ENCODE measurements at places on chromosomes 6 and 20.

DNA sequence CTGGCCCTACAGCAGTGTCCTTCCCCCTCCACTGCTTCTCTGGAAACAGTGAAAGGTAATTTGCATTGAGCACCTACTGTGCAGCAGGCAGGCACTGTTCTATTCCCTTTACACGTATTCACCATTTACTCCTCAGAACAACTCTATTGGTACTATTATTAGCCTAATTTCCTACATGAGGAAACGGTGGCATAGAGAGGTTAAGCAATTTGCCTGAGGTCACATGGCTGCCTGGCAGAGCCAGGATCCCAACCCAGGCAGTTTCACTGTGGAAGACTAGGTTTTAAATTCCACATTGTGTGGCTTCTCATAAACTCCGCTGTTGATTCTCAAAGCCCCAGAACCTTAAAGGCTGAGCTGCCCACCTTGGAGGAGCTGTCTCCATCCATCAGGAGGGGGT, 72.7 kb downstream of the CLIC5 start:
- no peak for DNase-seq

GRCh38 chr20:4512891-4513550, 208.7 kb upstream of the PRND start:
- DNase-seq, result no peak

GRCh38 chr6:45801471-45802289, 214.0 kb downstream of the CLIC5 start:
- DNase-seq, result peak; percentile 52

GRCh38 chr6:118551063-118552053, 3.3 kb downstream of the PLN start:
- DNase-seq, result no peak

DNA sequence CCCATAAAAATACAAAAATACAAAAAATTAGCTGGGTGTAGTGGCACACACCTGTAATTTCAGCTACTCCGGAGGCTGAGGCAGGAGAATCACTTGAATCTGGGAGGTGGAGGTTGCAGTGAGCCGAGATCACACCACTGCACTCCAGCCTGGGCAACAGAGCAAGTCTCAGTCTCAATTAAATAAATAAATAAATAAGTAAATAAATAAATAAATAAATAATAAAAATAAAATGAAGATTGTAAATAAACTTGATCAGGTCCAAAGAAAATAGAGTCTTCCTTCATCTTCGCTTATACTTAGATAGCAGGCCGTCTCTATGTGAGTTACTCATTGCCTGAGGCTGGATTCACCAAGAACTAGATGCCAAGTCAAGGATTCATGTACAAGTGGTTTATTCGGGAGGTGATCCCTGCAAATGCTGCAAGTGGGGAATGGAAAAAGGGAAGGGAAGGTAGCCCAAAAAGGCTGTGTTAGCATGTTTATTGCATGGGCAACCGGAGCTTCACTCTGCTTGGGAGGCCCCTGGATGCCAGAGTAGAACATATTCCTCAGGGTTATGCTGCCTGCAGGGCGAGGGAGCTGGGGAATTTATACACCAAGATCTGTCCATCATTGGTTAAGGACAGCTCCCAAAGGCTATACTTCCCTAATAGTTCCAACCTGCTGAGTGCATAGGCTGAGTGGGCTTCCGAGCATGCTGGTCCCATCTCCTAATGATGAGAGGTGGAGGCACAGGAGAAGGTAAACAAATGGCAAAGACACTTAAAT, 16.3 kb downstream of the PRND start:
- no peak for DNase-seq

DNA sequence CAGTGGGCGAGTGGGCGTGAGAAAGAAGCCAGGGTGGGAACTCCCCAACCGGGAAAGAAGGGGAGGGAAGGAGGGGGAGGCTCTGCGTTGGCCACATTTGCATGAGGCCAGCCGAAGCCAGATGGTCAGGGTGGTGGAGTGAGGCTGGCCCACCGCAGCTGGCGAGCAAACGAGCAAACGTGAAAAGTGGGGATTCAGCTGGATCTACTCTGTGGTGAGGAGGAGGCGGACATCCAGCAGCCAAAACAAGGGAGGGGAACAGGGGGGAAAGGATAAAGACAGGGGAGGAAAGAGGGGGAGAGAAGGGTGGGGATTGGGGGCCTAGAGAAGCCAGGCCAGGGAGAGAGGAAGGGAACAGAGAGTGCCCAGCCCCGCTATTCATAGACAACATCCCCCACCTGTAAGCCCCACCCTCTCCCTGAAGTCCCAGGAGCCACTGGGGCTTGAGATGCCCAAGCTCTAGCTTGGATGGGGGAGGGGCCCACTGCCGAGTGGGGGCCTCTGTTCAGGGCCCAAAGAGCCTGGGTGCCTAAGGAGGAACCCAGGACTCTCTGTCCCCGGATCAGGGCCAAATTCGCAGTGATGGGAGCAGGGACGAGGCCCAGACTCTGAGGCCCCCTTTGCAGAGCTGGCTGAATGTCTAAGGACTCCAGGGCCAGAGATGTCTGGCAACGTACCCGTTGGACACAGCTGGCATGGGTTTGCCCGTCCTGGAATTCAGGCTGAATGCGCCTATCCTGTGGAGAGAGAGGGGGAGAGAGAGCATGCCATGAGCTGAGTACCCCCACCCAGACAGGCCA, 45.1 kb downstream of the CPNE5 start:
- DNase-seq, result no peak

- DNase-seq, result no peak
Observed at GRCh38 chr6:169232507-169232931, 21.1 kb downstream of the THBS2 start.

DNA sequence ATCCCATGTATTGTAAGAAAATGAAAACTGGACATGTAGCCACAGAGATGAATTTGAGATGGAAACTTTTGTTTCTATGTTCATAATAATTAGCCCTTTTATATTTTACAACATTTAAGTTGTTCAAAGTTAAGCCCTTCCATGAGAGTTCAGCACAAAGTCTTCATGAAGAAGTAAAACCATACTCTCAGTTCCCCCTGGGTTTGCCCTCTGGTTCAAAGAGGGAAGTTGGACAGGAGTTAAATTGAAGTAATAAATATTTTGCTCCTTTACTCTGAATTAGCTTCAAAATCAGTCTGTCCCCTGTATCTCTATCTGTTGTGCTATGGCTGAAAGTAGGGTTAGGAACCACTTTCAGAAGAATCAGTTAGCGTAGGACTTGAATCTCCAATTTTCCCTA, 31.1 kb downstream of the PHACTR2 start:
- no peak for DNase-seq

DNA sequence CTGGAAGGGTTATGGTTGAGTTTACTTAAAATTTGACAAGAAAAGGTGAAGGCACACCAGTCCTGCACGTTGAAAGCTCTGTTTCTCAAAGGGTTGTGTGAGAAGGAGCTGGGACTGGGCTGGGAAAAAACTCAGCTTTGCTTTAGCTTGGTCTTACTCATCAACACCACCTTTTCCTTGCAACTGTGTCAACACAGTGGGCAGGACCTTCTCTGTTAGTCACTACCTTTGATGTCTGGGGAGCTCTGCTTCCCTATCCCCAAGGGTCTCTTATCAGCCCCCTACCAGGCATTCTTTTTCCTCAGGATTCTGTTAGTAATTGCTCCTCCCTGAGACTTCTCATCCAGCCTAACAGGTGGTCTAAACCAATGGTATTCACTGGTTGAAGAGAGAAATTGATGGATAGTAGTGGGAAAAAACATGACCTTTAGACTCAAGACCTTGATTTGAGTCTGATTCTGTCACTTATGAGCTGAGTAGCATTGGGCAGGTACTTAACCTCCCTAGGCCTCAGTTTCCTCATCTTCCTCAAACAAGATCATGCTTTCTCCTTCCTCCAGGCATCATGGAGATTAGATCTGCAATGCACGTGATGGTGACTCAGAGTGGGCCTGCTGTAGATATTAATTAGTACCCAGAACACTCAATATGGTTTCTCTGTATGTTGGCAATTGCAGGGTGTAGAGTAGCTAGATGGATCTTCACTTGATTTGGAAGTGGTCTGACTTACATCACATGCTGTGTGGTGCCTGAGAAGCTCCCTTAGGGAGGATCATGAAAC, 17.2 kb upstream of the FOXA2 start:
- no peak for DNase-seq

DNA sequence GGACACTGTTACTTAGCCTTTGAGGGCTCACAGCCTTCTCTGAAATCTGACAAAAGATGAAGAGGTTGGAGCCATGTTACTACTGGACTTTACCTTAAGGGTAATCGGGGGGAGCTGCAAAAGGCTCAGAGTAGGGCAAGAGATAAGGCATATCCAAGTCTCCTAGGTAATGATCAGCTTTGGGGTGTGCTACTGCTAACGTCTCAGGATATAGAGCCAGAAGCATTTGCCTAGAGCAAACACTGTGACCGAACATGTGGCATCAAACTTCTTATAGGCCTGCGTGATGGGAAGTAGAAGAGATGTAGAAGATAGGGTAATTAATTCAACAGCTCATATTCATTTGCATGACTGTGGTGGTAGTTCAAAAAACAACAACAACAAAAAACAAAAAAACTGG, 11.1 kb downstream of the UBE2V1 start:
- no peak for DNase-seq

DNA sequence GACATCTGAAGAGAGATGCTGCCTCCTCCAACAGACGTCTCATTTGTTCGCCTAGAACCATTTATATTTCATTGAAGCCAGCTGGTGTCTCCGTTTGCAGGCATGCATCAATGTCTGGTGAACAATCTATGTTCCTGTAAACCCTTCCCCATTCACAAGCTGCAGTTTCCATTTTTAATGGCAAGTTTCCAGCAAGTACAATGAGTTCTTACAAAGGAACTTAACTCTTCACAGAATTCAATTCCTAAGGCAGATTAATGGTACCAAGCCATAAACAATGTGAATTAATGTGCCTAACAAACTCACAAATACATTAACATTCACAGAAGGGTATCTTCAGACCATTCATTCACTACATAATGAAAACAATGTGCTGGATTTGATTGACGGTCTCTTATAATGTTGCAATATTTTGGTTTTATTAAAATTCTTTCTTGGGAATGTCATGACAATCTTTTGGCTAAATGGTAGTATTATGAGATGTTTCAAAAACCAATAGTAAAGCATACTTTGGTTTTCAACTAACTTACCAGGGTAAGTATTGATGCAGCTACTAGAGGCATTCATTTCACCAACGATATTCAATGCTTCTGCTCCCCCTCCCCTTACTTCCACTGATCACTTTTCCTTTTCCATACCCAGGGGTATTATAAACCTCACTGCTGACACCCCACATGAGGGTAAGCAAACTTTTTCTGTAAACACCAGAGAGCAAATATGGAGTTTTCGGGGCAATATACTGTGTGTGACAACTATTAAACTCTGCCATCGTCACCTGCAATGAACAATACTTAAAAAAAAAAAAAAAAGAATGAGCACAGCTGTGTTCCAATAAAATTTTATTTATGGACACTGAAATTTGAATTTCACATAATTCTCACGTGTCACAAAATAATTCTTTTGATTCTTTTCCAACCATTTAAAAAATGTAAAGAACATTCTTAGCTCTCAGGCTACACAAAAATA, 4.2 kb downstream of the AKIRIN2 start:
- DNase-seq, result no peak

DNA sequence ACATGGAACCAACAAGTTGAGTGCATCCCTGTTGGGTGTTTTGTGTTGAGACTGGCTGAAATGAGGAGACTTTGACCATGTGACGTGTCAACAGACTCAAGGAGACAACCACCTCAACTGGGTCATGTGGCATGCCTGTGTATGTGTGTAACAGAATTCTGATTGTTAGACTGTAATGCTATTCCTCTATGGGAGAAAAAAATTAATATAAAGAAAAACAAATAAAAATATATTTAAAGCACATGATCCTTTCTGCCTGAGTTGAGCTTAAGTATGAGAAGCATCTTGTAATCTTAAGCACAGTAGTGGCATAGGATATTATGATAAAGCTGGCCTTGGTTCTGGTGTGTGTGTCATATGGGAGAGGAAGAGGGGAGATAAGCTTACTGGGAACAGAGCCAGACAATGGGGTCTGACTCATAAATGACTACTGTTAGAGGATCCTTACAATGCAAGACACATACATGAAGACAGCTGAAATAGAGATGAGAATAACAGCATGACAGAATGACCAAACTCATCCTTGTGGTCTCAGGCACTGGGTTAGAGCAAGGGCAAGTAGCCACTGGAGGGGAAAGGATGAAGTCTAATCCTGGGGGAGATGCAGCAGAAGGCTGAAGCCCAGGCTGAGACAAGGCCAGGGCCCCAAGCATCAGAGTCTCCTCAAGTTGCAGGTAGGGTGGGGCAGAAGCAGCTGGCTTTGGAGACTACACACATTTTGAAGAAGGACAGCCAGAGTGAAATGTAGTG, 9.2 kb downstream of the TP53INP2 start:
- DNase-seq, result no peak

DNA sequence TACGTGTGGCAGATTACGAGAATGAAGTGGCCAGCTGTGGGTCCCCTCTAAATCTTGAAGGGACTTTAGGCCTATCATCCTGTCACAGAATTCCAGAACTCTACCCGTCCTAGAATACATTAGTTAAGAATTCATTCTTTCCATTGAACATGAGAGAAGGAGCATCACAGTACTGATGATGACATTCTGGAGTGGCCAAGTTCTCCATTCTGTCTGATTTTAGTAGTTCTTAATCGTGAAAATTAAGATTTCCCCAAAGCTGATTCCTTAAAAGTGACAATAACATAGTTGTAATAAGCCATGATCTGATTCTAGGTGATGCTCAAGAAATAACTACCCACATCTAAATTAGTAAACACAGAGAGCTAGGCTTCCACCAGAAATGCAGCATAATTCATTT, 35.0 kb upstream of the RIN2 start:
- DNase-seq, result no peak
